D721Med (cell line): ENCODE measurements at places on chromosomes 6 and 20.

GRCh38 chr20:48609491-48609978, 218.3 kb downstream of the PREX1 start:
- no peak for DNase-seq

DNA sequence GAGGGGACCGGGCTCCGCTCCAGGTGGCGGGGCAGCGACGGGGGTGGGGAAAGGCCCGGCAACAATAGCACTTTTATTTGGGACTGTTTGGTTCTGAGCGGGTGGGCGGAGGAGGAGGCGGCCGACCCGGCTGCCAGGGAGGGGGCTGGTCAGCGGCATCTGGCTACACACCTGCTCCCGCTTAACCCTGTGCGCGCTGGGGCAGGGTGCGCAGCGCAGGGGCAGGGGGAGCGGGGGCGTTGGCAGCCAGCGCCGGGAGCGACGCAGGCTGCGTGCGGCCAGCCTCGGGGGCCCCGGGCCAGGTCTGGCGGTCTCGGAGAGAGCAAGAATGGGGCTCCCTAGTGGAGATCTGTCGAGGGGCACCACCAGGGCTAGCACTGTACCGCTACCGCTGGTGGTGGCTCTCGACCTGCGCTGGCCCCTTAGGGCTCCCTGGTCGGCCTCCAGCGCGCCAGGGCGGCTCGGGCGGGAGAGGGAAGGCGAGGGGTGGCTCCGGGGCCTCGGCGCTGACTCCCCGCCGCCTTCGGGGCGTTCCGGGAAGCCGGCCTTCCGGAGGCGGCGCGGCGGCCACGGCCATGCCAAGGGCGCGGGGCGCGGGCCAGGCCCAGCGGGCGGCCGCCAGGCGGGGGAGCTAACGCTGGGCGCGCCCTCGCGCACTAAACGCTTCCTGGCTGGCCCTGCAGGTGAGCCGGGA, 92.4 kb downstream of the NCR2 start:
- no peak for DNase-seq

DNA sequence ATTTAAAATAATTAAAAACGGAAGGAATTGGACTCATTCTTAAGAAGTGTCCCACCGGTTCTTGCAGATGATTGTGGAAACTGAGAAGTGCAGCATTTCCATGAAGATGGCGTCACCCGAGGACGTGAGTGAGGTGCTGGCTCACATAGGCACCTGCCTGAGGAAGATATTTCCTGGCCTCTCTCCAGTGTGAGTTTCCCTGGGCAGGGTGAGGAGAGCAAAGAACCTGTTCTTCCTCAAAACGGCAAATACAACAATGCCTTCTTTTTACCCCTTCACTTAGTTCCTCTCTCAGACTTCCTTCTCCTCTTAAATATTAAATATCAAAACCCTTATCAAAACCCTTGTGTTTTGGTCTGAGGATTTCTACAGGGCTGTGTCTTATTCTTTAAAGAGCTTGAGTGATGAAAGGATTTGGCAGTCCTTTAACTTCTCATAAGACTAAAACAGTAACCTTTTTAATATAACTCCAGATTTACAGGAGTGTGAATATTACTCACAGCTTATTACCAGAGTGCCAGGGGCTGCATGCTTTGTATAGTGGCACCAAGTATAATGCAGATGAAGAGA, 156.3 kb downstream of the CARMIL1 start:
- DNase-seq, result no peak

DNA sequence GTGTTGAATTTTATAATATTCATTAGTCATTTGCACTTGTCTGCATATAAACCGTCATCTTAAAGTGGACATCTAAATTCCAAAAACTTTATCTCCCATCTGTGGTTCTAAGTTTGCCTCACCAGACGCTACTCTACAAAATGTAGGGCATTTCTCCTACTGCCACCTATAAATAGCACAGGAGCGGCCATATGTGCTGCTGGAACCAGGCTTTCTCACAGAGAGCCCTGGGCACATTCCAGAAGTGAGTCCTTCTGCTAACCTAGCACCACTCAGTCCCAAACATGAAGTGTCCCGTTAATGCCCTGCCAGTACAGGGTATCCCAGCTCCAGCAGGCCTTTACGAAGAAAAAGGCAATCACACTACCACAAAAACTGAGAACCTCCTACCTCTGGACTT, 153.7 kb downstream of the TMEM242 start:
- DNase-seq, result no peak

DNA sequence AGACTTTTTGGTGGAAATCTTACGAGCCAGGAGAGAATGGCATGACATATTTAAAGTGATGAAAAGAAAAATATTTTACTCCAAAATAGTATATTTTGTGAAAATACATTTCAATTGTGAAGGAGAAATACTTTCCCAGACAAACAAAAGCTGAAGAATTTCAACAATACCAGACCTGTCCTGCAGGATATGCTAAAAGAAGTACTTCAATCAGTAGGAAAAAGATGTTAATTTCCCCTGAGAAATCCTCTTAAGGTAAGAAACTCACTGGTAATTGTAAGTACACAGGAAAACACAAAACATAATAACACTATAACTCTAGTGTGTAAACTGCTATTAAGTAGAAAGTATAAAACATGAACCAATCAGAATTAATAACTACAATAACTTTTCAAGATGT, 341.8 kb upstream of the GJE1 start:
- no peak for DNase-seq

- no peak for DNase-seq
Measured at GRCh38 chr6:34457382-34457741, 8.5 kb upstream of the PACSIN1 start.

- no peak for DNase-seq
Measured at GRCh38 chr20:63130658-63131577, 85.0 kb downstream of the YTHDF1 start.
